Activated CD8-positive, alpha-beta memory T cell treated with anti-CD3 and anti-CD28 coated beads for 4 hours (primary cell): ENCODE measurements at places on chromosomes 13 and 19.

DNA sequence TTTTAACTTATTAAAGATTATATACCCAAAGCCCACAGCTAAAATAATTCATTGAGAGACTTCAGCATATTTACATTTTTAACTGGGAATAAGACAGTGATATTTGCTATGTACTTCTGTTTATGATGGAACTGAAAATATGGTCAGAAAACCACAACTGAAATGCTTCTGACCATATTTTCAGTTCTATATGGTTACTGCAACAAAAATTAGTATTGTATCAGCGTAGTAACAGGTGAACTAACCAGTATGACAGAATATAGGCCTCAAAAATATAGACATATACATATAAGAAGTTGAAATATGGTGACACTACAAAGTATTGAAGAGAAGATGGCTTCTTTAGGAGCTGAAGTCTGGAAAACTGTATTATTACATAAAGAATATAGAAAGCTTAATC is 857.4 kb downstream of the OLFM4 start:
- no peak for DNase-seq

DNA sequence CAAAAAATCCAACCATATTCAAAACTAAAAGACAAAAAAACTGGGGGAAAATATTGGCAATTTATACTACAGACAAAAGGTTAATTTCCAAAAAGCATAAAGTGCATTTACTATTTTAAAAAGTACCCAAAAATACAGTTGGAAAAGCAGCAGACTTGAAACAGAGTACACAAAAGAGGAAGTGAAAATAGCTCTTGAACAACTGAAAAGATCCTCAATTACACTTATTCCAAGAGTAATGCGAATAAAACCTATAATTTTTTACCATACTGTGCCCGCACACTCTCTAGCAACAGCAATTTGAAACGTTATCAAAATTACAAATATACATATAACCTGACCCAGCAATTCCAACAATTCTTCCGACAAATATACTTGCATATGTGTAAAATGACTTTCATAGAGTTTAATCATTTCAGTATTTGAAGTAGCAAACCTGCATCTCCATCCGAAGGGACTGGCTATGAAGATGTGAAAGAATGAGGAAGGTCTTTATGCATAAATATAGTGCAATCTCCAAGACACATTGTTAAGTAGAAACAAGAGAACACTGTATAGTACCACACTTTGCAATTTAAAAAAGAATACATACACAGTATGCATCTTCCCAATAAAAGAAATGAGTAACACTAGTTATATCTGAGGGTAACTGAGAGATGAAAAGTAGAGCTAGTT is 25.4 kb downstream of the ALG5 start:
- DNase-seq = no peak

DNA sequence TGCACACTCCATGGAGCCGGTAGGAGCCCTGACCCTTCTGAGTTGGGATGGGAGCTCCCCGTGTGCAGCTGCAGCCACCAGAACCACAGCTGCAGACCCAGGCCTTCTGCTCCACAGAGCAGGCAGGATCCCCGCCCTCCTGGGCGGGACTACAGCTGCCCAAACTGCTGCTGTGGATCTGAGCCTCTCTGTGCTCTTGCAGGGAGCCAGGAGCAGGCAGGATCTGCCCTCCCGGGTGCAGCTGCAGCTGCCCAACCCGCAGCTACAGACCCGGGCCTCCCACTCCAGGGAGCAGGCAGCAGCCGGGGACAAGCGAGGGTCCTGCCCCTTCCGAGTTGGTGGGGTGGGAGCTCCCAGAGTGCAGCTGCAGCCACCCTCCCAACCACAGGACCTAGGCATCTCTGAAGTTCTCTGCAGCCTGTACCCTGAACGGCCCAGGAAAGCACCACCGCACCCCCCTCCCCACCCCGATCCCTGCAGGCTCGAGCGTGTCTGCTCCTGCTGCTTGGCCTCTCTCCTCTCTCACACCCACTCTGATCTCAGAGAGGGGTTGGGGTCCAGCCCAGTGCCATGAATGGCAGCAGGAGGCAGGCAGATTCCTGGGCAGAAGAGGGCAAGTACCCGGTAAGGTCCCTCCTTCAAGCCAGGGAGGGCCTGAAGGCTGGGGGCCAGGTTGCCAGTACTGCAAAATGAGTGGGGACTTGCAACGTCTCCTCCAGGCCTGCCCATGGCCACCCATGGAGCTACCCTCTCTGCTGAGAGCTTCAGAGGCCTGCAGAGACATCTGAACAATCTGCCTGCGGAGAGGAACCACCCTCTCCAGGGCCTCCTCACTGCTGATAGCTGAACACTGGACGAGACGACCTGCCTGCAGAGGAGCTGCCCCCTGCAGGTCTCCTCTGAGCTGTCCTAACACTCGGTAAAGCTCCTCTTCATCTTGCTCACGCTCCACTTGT is 16.4 kb upstream of the EMP3 start:
- no peak for DNase-seq

DNA sequence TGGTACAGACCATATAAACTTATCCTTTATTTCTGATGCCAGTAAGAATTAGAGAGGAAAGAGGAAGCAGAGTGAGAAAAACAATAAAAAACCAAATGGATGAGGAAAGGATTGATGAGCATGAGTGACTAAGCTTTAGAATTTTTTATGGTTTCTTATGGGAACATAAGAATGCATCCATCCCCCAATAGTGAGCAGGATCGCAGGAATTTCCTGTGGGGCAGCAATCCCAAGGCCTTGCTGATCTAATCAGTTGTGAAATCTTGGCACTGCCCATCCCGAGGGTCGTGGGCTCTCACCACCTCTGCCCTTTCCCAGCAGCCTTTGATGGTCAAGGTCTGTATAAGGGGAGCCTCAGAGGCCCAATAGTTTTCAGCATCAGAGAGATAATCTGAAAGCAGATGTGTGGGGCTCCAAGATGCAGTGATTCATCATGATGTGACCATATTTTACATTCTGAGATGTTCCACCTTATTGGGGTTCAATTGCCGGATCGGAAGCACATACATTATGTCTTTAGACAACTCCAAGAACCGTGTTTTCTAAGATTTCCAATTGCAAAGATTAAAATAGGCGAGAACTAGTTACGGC is 222.1 kb downstream of the DNAJC15 start:
- no peak for DNase-seq

- DNase-seq = peak; percentile 39
Observed at GRCh38 chr13:21670006-21670882, 629 bp upstream of the FGF9 start.

DNA sequence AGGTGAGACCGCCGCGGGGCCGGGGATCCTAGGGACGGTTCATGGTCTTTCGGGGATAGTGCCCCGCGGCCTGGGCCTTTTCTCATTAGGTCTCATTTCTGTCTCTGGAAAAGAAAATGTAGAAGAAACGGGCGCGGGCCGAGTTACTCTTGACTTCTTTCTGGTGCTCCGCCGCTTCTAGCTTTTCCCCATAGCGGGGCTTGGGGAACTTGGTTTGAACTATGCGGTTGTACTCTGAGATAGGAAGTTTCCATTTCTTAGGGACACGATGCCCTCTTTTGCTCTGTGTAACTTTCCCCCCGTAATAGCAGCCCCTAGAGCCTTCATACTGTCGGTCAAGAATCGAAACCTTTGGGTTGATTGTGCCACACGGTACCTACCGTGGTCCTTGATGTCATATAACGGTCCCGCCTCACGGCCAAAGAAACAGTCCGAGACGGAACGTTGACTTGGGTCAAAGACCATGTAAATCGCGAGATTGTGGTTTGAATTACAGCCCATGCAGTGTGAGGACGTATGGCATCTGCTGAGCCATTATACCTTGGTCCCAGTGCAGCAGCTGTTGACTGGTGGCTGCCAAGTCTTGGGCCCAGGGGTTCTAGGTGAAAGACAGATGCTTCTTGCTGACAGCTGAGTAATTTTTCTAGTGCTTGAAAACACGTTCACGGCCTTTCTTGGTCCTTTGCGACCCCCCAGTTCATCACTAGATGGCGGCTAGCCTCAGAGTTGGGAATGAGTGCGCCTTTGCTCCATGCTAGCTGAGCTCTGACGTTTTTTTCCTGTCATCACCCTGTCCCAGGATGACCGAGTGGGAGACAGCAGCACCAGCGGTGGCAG is 487 bp downstream of the RPS5 start:
- no peak for DNase-seq

GRCh38 chr13:19169991-19170390 is 11.6 kb downstream of the TUBA3C start:
- no peak for DNase-seq

GRCh38 chr13:91313581-91313980 is 33.9 kb upstream of the MIR17HG start:
- DNase-seq = no peak

GRCh38 chr19:44777715-44778347 is at the start of gene CBLC:
CBLC (plus strand) TSS chr19:44777890; CDS start chr19:44777932, 42 bp downstream.
- no peak for DNase-seq

DNA sequence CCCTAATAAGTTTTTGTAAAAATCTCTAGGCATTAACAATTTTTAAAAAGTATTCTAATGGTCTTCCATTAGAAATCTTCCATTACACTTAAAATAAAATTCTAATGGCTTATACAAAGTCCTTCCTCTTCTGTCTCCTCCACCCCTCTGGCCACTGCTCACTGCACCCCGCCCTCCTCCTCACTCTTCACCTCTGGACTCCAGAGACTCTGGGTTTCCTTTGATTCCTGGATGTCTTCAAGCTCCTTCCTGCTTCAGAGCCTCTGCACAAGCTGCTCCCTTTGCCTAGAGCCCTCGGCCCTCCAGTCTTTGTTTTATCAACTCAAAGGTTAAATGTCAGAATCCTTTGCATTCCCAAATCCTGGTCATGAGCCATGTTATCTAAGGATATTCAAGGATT is 20.8 kb downstream of the TNFSF14 start:
- no peak for DNase-seq

DNA sequence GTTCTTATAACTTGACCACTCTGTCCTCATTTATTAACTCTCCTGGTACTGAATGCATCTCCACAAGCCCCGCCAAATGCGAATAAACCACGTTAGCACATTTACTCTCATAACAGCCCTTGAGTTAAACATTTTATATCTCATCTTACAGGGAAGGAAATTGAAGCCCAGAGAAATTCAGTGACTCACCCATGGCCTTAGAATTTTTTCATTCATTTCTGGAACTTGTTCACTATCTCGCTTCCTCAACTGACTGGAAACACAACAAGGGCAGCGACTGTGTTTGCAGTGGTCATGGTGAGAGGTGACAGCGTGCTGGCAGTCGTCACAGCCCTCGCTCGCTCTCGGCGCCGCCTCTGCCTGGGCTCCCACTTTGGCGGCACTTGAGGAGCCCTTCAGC is 39.5 kb downstream of the SERP2 start:
- DNase-seq = no peak

GRCh38 chr13:113155201-113155600 is 3.2 kb upstream of the PROZ start:
- no peak for DNase-seq

DNA sequence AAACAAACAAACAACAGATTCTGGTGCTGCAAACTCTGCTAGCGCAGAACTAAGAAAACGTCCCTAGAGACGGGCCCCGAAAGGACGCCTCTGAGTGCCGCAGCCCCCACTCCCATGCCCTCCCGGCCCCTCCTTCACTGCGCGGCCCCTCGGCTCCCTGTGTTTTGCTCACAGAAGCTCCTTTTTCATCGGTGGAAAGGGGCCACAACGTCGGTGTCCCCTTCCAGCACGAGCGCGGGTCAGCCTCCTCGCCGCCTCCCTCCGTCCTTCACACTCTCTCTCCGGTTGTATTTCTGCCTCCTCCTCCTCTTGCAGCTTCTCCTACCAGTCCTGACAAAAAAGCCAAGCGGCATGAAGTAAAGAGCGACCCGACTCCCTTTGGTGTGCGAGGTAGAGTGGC is 14.8 kb upstream of the F7 start:
- DNase-seq = no peak

DNA sequence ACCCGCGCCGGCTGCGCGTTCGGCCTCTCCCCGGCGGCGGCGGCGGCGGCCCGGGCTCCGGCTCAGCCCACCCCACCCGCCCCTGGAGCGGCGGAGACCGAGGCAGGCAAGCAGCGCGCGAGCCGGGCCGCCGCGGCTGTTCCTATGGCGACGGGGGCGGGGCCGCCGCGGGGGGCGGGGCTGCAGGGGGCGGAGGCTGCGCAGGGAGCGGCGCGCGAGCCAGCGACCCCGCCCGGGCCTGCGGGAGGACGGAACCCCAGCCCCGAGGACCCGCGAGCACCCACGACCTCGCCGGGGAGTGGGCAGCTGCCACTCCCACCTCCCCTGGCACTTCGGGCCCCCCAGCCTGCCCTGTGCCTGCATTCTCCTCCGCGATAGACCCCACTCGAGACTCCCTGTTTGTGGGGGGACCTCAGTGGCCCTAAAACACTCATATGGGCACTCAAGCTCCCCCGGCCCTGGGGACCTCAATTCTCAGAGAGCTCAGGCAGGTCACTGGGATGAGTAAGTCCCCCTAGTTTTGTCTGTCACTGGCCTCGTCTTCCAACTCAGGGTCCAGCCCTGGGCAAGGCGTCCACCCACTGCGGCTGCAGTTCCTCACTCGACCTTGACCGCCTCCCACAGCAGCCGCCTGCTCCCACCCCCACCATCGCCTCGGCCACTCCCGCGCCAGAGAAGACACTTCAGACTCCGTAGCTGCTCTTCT is at the start of gene CTXN1:
CTXN1 (minus strand) TSS at position 115 of the 706 bp plus-strand sequence. CDS start 597 bp downstream, outside the sequence.
- DNase-seq = peak; percentile 47

- DNase-seq = no peak
Observed at GRCh38 chr19:34838248-34838647, 65.2 kb upstream of the ZNF599 start.

DNA sequence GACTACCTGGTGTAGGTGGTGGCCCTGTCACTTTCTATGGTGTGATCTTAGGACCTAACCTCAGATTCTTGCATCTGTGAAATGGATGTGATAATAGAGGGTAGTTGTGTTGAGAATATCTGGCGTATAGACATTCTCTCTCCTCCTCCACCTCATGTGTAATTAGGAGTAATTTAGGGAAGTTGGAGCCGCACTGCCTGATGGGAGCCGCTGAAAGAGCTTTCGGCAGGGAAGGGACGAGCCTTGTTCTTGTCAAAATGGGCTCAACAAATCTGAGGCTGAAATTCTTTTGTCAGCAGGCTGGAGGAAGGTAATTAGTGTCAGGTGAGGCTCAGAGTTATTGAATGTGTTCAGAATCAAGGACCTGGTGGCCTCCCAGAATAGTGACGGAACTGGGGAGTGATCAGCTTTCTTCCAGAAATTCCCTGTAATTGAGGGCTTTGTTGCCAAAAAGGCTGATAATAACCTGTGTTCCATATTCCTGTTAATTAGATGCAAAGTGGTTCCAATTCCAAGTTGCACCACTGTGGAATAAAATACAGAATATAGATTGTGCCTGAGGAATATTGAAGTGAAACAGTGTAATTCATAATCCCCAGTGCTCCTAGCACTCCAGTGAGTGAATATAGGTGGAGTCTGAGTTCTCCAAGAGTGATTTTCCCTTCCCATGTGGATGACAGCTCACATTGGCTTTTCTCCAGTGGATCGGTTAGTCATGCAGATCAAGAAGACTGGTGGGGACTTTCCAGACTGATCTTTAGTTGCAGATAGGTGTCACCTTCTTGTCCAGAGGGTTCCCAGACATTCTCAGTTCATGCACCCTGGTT is 47.5 kb downstream of the SPATA13 start:
- no peak for DNase-seq
